ENCODE measurements at places on chromosomes 3 and 15.

DNA sequence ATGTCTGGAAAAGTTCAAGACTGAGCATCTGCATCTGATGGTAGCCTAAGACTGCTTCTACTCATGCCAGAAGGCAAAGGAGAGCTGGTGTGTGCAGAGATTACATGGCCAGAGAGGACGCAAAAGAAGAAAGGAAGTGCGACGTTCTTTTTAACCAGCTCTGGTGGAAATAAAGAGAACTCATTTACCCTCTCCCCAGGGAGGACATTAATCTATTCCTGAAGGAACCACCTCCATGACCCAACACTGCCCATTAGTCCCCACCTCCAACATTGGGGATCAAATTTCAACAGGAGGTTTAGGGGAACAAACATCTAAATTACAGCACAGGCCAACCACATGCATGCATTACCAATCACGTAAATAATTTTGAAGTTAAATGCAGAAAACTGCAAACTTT is 1.5 kb upstream of the NCK1 start:
- DNase-seq, result no peak

- DNase-seq, result no peak
Measured at GRCh38 chr15:49247556-49248110, 77.6 kb downstream of the GALK2 start.

GRCh38 chr3:159187706-159188105 is 385.9 kb downstream of the MFSD1 start:
- no peak for DNase-seq

GRCh38 chr3:107543666-107544065 is 20.9 kb downstream of the BBX start:
- DNase-seq, result no peak

DNA sequence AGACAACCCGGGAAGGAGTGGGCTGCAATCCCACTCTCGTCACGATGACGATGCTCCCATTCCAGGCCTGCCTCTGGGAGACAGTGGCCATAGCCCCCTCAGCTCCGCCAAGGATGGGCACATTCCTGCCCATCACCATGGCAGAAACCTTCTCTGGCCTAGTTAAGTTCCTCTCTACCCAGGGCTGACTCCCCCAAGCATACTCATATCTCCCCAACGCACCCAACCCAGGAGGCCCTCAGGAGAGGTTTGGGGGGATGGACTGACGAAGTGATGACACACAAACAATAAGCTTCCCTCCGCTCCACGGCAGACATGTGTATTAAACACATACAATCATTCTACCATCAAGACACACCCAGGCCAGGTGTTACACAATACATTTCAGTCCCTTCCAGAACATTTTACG is 60.1 kb downstream of the VGLL4 start:
- DNase-seq, result no peak

DNA sequence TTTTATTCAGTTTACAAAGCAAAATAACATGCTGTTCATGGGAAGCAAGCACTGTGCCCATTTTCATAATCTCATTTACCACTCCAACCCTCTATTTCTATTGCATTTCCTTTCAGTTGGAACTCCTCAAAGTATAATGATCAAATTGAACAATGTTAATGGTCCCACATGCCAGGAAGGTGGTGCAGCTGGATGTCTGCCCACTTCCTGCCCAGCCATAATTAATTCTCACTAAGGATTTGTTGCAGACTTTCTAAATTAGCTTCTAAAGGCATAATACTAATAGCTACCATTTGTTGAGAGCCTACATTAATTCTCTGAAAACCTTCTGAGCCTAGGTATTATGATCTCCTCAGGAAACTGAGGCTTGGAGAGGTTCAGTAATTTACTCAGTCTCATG is 316.1 kb upstream of the TPM1 start:
- DNase-seq, result no peak

GRCh38 chr3:157029365-157029790 is 130.6 kb downstream of the CCNL1 start:
- DNase-seq, result no peak

GRCh38 chr3:183845608-183846288 is 20.4 kb upstream of the MAP6D1 start:
- no peak for DNase-seq

DNA sequence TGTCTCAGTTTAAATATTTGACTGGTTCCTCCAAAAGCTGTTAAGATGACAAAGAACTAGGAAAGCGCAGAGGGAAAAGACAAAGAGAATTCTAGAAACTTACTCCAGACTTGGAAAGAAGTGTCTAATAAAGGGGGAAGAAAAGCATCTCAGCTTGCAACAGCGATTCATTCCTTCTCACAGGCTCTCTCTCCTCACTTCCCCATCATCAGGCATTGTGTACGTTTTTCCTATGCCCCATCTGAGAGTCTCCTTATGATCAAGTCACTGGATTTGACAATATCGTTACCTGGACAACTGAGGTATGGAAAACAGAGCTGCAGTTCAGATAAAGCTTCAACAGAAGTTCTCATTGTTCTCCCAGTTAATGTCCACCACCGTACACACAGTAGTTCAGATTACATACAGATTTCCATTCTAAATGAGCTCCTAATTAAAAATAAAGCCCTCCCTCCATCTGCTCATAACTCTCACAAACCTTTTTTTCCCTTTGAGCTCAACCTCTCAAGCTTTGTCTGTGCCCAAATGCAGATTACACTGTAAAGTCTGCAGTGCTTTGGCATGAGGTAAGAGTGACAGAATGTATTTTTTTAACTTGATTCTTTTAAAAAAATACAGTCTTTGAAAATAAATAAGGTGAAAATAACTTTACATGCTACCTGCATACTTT is 254.4 kb upstream of the THBS1 start:
- no peak for DNase-seq

DNA sequence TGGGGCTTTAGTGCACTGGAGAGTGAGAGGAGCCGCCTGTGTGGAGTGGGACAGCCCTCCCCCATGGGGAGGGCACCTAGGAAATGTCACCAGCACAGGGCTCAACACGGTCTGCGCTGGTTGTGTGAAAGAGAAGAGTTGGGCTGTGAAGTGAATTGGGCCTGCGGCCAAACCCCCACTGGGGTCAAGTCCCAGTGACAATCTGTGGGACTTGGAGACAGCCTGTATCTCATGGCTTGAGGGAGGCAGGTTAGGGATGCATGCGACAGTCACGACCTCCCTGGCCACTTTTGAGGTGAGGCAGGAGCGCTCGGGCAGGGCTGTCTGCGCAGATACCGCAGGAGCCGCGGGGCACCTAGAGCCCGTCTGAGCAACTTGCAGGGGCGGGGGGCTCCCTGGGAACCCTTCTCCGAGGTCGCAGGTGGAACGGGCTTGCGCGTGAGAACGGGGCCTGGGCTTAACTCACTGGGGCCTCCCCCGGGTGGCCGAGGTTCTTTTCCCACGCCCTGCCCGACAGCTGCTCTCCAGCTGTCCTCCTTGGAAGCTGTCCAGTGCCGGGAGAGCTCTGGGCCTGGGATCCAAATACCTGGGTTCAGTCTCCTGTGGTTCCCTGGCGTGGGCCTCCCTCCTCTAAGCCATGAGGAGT is 77.4 kb downstream of the SNRK start:
- DNase-seq, result no peak
